ENCODE measurements at places on chromosomes 3 and 15.

DNA sequence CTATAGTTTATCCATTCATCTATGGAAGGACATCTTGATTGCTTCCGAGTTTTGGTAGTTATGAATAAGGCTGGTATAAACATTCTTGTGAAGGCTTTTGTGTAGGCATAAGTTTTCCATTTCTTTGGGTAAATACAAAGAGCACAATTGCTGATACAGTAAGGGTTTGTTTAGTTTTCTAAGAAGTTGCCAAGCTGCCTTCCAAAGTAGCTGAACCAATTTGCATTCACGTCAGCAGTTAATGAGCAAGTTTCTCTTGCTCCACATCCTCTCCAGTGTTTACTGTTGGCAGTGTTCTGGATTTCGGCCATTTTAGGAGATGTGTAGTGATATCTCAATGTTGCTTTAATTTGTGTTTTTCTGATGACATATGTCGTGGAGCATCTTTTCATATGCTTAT lies 34.2 kb downstream of the GABRA5 start:
- no peak overlapping the region for H3K4me3 ChIP-seq
- H3K36me3 ChIP-seq = no peaks in the 10 kb centered on the region
- DNase-seq = no peak

DNA sequence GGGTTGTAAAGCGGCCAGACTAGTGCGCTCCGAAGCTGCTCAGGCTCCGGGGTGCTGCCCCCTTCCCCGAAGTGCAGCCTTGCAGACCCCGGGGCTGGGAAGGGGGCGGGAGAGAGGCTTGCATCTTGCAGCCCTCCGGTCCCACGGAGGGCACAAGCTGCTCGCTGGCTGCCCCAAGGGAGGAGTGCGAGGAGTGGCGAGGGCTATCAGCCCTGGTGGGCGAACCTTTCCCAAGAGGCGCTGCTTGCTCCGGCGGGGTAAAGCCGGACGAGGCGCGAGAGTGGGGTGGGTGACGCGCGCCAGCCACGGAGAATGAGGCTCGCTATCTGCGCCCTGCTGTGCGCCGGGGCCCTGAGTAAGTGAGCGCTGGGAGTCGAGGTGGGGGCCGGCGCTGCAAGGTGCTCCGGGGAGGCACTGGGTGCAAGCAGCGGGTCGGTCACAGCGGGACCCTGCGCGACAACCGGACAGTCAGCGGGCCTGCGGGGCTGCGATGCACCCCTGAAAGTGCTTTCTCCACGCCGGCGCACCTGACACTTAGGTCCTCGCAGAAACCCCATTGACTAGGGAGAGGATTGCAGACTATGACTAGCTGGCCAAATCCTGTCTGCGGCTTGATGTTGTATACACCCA lies 12.7 kb upstream of the TOPBP1 start:
- H3K36me3 ChIP-seq = no peaks in the 10 kb centered on the region
- H3K4me3 ChIP-seq = peak overlapping the region; percentile 61
- peaks cover 67% of the 10 kb centered on the region for H3K27me3 ChIP-seq

GRCh38 chr3:149713730-149714654 lies 38.3 kb downstream of the COMMD2 start:
- H3K27me3 ChIP-seq = no peaks in the 10 kb centered on the region
- no peak overlapping the region for H3K4me3 ChIP-seq
- no peak overlapping the region for H3K27ac ChIP-seq
- peaks cover 5% of the 10 kb centered on the region for H3K4me1 ChIP-seq
- DNase-seq = no peak

DNA sequence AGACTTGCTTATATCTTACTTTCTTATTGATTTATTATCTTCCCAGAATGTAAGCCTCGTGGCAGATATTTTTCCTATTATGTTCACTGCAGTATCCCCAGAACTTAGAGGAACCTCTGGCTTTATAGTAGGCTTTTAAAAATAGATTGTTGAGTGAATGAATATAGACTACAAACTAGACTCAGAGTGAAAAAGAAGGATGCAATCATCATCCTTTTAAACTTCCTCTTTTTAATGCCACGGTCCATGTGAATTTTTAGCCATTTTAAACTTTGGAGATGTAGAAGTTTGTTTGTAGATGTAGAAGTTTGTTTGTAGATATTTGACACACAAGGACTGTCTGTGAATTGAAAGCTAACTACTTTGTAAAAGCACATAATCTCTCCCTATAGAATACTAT lies 7.2 kb upstream of the P2RY12 start:
- no peaks in the 10 kb centered on the region for H3K27me3 ChIP-seq
- no peak for DNase-seq

GRCh38 chr3:170680593-170680992 lies 94.7 kb upstream of the SLC7A14 start:
- H3K4me3 ChIP-seq = no peak overlapping the region
- H3K4me1 ChIP-seq = no peaks in the 10 kb centered on the region
- no peaks in the 10 kb centered on the region for H3K27me3 ChIP-seq
- DNase-seq = no peak
- no peaks in the 10 kb centered on the region for H3K36me3 ChIP-seq
- no peak overlapping the region for H3K27ac ChIP-seq

- H3K27ac ChIP-seq = peak overlapping the region; percentile 67
- no peaks in the 10 kb centered on the region for H3K27me3 ChIP-seq
- H3K4me1 ChIP-seq = peaks cover 17% of the 10 kb centered on the region
These were observed 45.9 kb upstream of the ATP1B3 start for GRCh38 chr3:141830508-141830907.

GRCh38 chr3:165643425-165643824 lies 193.8 kb downstream of the BCHE start:
- H3K36me3 ChIP-seq = no peaks in the 10 kb centered on the region
- H3K27me3 ChIP-seq = no peaks in the 10 kb centered on the region
- H3K27ac ChIP-seq = peak overlapping the region; percentile 73
- no peak for DNase-seq
- H3K4me3 ChIP-seq = no peak overlapping the region
- H3K4me1 ChIP-seq = peaks cover 26% of the 10 kb centered on the region

- no peak overlapping the region for H3K27ac ChIP-seq
- H3K36me3 ChIP-seq = peaks cover 3% of the 10 kb centered on the region
- peaks cover 8% of the 10 kb centered on the region for H3K4me1 ChIP-seq
These were observed 217.3 kb downstream of the ZIC4 start for GRCh38 chr3:147189016-147189415.

DNA sequence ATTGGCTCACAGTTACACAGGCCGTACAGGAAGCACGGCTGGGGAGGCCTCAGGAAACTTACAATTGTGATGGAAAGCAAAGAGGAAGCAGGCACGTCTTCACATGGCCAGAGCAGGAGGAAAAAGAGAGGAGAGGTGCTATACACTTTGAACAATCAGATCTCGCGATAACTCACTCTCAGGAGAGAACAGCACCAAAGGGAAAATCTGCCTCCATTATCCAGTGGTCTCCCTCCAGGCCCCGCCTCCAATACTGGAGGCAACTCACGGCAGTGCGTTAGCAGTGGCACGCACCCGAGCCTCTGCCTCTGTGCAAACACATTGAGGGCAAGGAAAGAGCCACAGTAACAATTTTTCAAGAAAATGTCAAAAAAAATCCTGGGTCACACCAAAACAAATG lies 11.0 kb downstream of the OSTN start:
- no peak overlapping the region for H3K4me3 ChIP-seq
- no peaks in the 10 kb centered on the region for H3K27me3 ChIP-seq

DNA sequence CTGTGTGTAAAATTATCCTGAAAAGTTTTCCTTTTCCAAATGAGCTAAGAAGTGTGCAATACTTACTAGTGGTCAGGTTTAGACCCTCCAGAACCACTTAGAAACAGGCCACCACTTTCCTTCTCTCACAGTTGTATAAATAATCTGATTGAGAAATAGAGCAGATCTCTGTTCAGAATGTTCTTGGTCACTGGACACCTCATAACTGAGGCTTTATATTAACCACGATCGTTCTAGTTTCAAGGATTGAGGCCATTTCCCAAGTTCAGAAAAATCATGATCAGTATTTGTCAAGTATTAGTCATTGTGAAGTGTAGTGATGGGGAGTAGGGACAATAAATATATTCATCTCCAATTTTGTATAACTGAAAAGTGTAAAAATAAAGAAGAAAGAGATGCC lies 1.0 kb upstream of the MAP3K13 start:
- peaks cover 30% of the 10 kb centered on the region for H3K4me1 ChIP-seq
- no peaks in the 10 kb centered on the region for H3K36me3 ChIP-seq
- DNase-seq = no peak
- no peak overlapping the region for H3K4me3 ChIP-seq

DNA sequence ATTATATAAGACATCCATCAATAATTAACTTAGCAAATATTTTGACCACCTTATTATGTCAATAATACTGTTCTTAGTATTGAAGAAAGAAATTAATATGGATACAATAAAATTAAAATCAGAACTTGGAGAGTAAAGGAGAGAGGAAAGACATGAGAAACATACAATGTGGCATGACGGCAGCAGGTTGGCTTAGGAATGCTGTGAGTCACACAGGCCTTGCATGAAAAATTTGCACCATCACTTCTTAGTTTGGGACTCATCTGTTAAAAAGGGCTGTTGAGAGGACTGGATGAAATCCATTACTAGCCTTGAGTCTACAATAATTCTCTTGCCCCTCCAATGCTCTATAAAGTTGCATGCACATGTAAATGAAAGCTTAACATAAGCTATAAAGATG lies 880.8 kb downstream of the ROBO1 start:
- no peak for DNase-seq
- peaks cover 34% of the 10 kb centered on the region for H3K4me1 ChIP-seq
- peaks cover 10% of the 10 kb centered on the region for H3K36me3 ChIP-seq
- no peaks in the 10 kb centered on the region for H3K27me3 ChIP-seq
- H3K27ac ChIP-seq = peak overlapping the region; percentile 58

DNA sequence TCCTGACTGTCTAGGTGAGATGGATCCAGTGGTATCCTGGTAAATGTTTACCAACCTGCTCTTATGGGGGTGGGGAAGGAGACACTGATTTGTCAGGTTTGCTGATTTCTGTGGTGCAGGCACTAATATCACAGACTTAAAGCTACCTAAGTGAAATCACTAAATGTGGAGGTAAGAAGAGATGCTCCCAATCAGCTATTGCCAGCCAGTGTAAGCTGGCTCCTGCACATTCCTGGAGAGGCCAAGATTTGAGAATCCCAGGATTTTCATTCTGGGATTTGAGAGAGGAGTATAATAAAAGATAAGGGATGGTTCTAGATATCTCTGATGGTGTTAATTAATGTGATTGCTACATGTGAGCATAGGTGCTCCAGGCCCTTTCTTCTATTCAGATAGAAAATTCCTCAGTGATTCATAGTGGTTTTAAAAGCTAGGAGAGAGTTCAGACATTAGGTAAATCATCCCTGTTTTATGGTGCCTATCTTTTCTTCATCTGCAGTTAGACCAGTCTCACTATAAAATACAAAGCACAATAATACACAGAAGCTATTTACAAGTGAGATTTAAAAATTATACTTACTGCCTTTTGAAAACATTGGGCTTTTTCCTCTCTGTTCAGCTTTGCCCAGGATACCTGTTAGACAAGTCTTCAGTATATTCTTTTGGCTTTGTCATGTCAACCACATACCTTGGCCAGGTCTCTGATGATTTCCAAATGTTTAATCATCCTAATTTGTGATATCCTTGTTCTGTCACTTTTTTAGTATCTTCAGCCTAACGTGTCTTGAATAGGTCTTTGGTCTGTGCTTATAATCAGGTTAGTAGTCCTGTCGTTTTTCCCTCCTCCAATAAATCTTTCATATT lies 90.9 kb downstream of the MBNL1 start:
- no peak for DNase-seq
- H3K4me1 ChIP-seq = peaks cover 18% of the 10 kb centered on the region
- H3K36me3 ChIP-seq = no peaks in the 10 kb centered on the region
- H3K4me3 ChIP-seq = no peak overlapping the region
- no peaks in the 10 kb centered on the region for H3K27me3 ChIP-seq
- H3K27ac ChIP-seq = no peak overlapping the region

DNA sequence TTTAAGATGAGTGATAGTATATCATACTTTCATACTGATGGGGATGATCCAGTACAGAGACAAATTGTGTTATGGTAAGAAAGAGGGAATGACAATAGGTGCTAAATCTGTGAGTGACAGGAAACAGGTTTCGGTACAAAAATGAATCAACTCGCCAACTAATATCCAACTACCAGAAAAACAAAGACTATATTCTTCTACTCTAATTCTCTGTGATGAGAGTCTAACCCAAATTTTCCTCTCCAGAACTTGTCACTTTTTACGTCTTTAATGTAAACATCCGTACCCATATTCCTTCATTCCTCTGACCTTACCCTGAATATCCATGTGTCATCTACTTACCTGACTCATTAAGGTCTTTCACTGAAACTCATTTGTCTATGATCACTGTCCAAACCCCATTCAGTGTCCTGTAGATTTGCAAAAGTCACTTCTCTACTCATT lies 39.6 kb downstream of the SCAPER start:
- no peak overlapping the region for H3K4me3 ChIP-seq
- H3K27me3 ChIP-seq = no peaks in the 10 kb centered on the region
- DNase-seq = no peak

DNA sequence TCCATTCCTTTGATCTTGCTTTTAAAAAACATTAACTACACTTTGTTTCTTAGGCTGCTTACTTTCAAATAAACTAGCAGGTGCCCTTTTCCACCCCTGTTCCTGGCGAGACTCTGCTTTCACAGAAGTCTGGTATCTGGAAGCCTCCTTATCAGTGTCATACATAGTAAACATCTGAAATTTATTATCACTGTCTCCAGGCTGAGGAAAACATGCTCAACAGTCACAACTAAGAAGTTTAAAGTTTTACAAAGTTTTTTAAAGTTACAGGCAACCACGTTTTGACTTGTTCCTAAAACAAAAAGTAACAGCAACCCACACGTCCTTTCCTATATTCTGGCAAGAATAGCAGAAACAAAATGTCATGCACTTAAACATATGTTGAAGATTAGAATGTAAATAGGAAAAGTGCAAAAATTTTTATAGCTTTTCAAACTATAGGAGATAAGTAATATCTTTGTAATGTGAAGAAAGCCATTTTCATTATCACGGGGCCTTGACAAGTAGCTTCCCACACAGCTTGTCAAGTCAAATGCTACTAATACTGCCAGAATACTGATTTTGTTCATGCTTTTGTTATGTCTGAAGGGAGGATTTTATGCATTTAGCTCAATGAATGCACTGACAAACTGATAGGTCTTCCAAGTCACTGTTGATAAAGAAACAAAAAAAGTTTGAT lies 275.2 kb upstream of the KCNMB2 start:
- H3K4me3 ChIP-seq = no peak overlapping the region
- H3K4me1 ChIP-seq = peaks cover 34% of the 10 kb centered on the region
- no peak for DNase-seq
- H3K27ac ChIP-seq = peak overlapping the region; percentile 80
- H3K27me3 ChIP-seq = no peaks in the 10 kb centered on the region

DNA sequence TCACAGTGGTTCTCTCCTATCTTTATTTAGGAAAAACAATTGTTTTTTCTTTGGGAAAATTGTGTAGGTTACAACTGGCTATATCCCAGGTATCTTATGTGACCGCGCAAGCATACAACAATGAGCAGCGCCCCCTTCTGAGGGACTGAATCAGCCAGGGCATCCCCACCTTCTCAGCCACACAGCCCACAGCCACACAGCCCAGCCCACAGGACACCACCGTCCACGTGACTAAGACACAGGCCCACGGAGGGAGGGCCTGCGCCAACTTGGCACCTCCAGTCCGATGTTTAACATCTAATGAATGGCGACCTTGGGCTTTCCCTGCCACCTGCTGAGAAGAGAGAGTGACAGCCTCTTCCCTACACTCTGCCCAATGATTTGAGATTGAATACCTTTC lies 68.1 kb downstream of the ATP10A start:
- H3K27me3 ChIP-seq = peaks cover 14% of the 10 kb centered on the region
- H3K36me3 ChIP-seq = no peaks in the 10 kb centered on the region
- peaks cover 26% of the 10 kb centered on the region for H3K4me1 ChIP-seq
- DNase-seq = peak; percentile 13

Measured in mesothelial cell of epicardium (in vitro differentiated cells).